ENCODE measurements at places on chromosomes 12 and 14.

- DNase-seq, result peak; percentile 38
Measured at GRCh38 chr12:56007564-56008559, 10.8 kb downstream of the SUOX start.

DNA sequence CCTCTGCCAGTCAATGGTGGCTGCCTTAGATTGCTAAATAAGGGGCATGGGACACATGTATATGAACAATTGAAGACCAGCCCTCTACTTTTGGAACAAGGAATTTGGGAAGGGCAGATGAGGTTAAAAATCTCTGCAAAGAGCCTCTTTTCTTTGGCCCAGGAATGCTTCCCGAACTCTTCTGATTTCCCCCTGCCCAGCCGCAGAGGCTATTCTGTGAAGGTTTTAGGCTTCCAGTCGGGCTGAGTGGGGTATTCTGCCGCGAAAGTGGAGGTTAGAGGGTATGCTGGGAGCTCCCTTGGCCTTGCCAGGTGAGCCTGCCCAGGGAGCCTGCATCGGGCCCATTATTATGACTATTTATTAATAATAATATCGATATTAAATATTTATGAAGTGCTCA, 1.2 kb downstream of the POU6F1 start:
- DNase-seq, result no peak

- DNase-seq, result no peak
Measured at GRCh38 chr14:39109893-39110715, 4.0 kb upstream of the GEMIN2 start.

DNA sequence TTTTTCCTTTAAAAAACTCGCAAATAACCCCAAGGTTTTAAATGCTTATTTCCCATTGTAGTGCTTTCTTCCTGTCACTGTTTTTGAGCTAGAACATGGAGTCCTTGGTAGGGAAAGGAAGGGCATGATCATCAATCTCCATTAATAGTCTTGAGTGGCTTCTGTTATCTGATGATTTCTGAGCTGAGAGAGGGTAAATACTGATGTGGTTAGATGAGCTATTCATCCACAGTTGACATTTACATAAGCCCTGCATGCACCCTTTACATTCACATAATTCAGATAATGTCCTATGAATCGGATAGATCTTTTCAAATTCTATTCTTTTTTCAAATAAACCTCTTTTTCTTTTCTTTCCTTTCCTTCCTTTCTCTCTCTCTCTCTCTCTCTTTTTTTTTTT, 81.4 kb downstream of the NTN4 start:
- no peak for DNase-seq

DNA sequence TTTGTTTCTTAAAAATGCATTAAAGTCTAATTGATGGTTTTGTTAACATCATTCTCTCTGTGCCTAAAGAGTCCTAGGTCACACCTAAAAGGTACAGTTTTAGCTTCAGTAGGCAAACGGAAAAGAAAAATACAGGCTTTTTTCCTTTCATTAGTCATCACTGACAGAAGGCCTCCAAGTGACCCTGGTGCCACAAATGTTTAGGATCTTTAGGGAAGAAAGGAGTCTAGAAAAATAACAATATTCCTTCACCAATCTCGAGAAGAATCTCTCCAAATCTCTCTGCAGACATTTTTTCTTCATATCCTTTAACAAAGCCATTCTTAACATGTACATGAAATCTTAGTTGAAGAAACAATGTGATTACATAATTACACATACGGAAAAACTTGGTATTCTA, 2.0 kb downstream of the DENND5B start:
- no peak for DNase-seq

GRCh38 chr12:104805186-104805585, 152.9 kb downstream of the SLC41A2 start:
- no peak for DNase-seq

GRCh38 chr12:97552410-97553121, 90.0 kb downstream of the RMST start:
- no peak for DNase-seq

DNA sequence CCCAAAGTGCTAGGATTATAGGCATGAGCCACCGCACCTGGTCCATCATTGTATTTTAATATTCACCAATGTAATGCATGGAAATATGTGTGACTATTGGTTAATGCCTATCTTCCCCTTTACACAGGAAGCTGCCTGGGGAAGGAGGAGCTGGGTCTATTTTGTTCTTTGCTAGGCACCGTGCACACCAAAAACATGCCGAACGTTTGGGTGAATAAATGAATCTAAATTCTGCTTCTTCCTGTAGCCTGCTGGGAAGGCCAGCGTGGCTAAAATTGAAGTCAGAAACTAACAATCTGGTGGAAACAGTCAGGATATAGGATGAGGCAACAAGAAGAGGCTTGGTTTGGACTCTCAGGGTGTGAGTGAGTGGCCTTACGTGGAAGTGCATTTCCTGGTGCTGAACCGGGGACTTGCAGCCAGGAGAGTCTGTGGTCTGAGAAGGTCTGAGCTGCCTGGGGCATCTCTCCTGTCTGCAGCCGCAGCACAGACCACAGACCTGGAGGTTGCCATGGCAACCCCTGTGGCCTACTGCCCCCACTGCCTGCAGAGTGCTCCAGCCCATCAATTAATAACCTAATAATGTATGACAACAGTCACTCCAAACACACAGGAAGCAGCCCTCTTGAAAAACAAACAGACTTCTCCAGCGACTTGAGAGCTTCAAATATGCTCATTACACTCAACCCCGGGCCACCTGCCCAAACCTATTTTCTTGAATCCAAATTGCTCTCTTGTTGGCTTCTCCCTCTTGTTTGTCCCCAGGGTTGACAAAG, 5.5 kb upstream of the GPR68 start:
- DNase-seq, result no peak

- DNase-seq, result no peak
Measured at GRCh38 chr14:104108570-104109541, 23.4 kb downstream of the ASPG start.

DNA sequence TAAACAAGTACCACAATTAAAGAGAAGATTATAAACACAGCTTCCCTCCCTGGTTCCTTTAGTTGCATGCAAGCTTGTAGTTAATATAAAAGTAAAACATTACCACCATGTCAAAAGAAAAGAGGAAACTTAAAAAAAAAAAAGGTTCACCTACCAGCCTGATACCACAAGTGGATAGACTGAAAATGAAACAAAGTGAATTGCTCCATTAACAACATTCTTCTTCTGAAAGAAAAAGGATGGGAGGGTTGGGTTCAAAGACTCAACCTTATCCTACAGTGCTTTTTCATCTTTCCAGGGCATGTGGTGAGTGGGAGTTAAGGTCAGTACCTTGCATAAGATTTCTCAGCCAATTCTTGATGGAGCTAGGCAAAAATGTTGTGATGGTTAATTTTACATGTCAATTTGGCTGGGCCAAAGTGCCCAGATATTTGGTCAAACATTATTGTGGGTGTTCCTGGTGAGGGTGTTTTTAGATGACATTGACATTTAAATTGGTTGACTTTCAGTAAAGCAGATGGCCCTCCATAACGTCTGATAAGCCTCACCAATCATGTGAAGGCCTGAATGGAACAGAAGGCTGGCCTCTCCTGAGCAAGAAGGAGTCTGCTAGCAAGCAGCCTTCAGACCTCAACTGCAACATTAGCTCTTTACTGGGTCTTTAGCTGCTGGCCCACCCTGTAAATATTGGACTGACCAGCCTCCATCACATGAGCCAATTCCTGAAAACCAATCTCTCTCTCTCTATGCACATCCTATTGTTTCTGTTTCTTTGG, 28.8 kb downstream of the VCPKMT start:
- no peak for DNase-seq

- no peak for DNase-seq
Measured at GRCh38 chr12:7304456-7304855, 584 bp downstream of the ACSM4 start.

- DNase-seq, result no peak
Measured at GRCh38 chr14:94027566-94028449, 1.7 kb downstream of the OTUB2 start.

- no peak for DNase-seq
Measured at GRCh38 chr12:38744041-38744440, 161.3 kb downstream of the CPNE8 start.

DNA sequence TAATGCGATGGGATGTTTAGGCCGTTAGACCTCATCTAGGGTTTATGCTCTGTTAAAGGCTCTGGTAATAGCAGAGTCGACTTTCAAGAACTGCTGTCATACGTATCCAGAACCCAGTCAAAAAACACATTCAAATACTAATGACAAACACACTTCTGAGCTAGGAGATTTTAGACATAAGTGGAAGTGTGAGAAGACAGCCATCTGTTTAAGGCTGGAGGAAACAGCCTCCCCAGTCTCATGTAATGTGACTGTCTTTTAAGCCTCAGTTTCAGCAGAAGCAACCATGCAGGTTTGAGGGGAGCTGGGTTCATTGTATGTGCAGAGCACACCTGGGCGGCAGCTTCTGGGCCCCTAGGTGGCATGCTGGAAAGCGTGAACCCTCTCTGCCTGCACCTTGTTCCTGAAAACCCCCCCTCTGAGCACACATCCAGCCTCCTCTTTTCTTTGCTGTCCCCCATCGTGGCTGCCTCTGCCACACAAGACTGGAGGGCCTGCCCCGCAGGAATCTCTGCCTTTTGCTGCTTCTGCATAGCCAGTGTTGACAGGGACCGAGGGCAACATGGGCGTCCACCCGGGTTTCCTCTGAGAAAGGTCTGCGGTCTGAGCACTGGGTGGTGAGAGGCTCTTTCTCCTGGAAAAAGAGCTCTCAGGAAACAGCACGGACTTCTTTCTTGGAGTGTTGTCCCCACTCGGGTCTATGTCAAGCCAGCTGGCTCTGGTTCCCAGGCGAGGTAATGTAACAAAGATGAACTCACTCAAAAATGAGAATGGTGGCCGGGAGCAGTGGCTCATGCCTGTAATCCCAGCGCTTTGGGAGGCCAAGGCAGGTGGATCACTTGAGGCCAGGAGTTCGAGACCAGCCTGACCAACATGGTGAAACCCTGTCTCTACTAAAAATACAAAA, 11.6 kb downstream of the WNT5B start:
- DNase-seq, result no peak

DNA sequence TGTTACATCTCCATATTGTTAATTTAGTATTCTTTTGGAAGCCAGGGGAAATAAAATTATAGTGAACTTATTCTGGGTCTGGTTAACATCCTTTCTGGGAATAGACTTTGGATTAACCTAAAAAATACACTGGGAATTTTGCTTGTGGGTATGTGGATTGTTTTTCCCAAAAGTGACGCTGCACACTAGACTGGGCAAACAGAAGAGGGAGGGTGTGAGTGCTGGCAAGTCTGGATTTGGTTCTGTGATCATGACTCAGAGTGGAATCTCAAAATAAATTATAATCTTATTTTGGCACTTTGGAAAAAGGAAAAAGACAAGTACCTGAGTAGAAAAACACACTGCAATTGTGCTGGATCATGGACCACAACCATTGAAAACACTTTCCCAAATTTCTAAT, 15.2 kb upstream of the LUM start:
- DNase-seq, result no peak

- no peak for DNase-seq
Measured at GRCh38 chr12:121812320-121812871, 8.6 kb downstream of the SETD1B start.

- no peak for DNase-seq
Measured at GRCh38 chr12:57126561-57126960, 1.7 kb upstream of the LRP1 start.

DNA sequence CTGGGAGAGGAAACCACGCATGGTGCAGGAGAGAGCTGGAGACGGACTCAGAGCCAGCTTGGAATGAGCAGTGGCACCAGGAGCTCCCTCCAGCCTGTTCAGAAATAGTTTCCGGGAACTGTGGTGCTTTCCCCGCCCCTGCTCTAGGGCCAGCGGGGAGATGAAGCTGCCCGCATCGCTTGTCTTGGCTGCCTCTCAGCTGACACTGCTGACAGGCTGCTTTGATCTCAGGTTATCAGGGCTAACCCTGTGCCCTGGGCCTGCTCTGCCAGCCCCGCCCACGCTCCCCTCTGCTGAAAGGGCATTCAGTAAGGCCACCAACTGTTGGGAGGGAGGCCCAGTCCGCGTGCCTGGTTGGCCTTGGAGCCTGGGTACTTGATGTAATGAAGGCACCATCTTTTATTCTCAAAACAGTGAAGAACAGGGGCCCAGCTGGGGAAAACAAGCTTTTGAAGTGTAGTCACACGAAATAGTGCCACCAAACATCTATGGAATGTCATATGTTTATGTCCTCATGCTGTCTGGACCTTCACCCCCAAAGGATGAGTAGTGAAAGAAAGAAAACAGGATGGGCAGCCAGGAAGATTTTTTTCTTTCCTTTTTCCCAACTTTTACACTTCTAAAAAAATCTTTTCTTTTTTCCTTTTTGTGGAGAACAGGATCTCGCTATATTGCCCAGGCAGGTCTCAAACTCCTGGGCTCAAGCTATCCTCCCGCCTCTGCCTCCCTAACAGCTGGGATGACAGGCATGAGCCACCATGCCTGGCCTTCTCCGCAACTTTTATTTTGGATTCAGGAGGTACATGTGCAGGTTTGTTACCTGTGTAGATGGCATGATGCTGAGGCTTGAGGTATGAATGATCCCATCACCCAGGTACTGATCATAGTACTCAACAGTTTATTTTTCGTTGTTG, 115.9 kb upstream of the TBX3 start:
- no peak for DNase-seq

GRCh38 chr14:54108481-54109471, 152.2 kb upstream of the BMP4 start:
- DNase-seq, result no peak

- DNase-seq, result no peak
Measured at GRCh38 chr12:82971584-82971983, 284.9 kb downstream of the TMTC2 start.

GRCh38 chr12:128724468-128725046, 99.2 kb downstream of the SLC15A4 start:
- DNase-seq, result no peak

- no peak for DNase-seq
Measured at GRCh38 chr12:121781998-121782979, 11.2 kb downstream of the RHOF start.

DNA sequence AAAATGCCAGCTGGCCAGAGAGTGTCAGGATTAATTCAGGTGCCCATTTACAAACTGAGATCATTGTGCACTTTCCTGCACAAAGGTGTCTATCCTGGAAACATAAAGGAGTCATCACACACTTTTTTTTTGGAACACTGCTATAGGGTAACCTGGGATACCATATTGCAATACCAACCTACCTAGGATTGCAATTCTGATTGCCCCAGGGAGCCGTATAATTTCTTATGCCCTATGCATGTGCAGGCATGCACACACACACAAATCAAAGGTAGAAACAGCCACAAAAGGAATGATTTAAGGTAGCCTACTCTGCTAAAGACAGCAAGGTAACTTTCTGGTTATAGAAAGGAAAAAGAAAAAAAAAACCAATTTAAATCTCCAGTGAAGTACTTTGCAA, 285.3 kb upstream of the KITLG start:
- no peak for DNase-seq

- no peak for DNase-seq
Measured at GRCh38 chr12:92926549-92926948, 2.5 kb downstream of the EEA1 start.

GRCh38 chr14:80576401-80576800, 365.1 kb upstream of the DIO2 start:
- no peak for DNase-seq

- no peak for DNase-seq
Measured at GRCh38 chr12:93438266-93439050, 3.3 kb downstream of the UBE2N start.

Measured in stimulated activated CD8-positive, alpha-beta memory T cell treated with anti-CD3 and anti-CD28 coated beads, Interleukin-2, amount 100 ng/mL, for 1 hour (primary cell).